ENCODE measurements at places on chromosomes 4 and X.

DNA sequence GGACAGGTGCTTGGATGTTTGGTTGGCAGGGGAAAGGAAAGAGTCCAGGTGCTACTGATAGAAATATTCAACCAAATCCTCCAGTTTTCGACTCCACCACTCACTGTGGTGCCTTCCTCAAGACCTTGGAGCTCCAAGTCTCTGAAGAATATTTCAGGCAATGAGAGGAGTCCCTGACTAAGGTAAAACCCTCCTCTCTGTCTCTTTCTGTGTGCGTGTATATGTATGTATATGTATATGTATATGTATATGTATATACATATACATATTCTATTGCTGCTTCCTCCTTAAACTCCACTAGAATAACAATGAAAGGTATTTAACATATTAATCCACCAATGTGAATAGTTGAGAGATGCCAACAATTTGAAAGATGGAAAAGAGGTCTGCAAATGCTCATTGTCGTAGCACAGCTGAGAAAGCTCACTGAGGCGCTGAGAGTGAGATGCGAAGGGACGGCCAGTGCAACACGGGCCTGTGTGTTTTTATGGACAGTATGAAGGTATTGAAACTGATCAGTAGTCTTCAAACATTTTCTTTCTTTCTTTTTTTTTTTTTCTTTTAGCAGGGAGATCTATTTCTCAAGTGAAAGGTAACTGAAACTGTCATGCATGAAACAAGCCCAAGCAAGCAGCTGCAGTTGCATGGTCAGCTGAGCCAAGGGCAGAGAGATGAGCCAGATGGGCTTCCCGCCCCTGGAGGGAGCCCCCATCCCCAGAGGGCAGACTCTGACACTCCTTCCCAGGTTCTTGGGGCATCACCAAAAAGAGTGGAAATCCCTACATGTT is 41.1 kb upstream of the HS3ST1 start:
- no peak for DNase-seq

GRCh38 chr4:118141240-118141639 is 107.0 kb downstream of the NDST3 start:
- no peak for DNase-seq

DNA sequence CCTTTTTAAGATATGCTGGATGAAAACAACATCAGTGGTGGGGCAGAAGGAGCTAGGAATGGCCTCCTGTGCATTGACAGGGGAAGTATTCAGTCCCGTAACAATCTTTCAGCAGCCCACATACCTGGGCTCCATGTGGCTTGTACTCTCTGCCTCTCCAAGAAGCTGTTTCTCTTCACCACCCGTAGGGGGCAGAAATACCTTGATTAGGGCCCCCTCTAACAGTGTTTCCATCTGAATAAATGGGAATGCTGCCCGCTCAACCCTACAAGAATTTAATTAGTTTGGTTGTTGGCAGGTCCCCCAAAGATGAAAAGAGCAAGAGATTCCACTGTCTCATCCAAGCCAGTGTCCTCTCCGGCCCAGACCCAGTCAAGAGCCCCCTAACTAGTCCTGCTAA is 155.2 kb downstream of the SMIM20 start:
- no peak for DNase-seq

GRCh38 chr4:70586841-70587240 is 5.2 kb upstream of the AMBN start:
- no peak for DNase-seq

GRCh38 chr4:24067367-24068193 is 177.7 kb upstream of the PPARGC1A start:
- DNase-seq = no peak

All from stimulated activated CD8-positive, alpha-beta memory T cell treated with anti-CD3 and anti-CD28 coated beads, Interleukin-7, amount 100 ng/mL, for 4 hours (primary cell).